Stimulated activated memory B cell treated with anti-CD40 and anti-IgM and Interleukin-4, amounts not matched to agents 10 μg/mL and 1 μg/mL and 100 μg/mL, for 72 hours (primary cell): ENCODE measurements at places on chromosomes 5 and 9.

- ATAC-seq: no peak
Observed at GRCh38 chr5:9428272-9428671, 117.6 kb downstream of the SEMA5A start.

GRCh38 chr5:4855036-4855435 is 285.1 kb upstream of the ADAMTS16 start:
- ATAC-seq: no peak

GRCh38 chr9:2050236-2050635 is 35.1 kb downstream of the SMARCA2 start:
- no peak for ATAC-seq

GRCh38 chr9:36592801-36593583 is 20.3 kb downstream of the MELK start:
- ATAC-seq: no peak

DNA sequence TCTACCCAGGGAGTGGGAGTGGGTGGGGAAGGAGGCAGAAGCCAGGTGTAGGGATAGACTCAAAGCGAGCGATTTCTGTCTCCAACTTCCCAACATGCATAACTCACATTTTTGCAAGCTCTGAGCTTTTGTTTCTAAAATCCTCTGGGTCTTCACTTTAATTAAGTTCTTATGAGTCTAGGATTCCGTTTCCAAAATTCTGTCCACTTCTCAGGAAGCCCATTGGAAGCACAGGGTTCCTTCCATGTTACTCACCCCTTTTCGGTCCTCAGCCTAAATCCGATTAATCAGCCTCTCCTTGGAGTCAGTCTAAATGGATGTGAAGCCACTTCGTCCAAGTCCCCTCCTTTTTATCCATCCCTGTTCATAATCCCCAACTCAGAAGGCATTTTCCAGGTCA is 1.4 kb downstream of the GPX3 start:
- ATAC-seq: no peak

DNA sequence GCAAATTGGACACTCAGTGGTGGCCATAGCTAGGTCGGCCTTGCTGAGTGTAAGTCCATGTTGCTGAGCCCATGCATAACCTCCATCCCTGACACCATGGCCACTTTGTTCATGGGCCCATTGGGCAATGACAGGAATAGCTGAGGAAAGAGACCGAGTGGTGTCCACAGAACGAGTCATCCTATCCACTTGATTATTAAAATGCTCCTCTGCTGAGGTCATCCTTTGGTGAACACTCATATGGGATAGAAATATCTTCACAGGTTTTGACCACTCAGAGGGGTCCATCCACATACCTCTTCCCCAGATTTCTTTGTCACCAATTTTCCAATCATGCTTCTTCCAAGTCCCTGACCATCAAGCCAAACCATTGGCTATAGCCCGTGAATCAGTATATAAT is 63.6 kb downstream of the PPIC start:
- no peak for ATAC-seq

- ATAC-seq: no peak
Observed at GRCh38 chr9:100498592-100498991, 25.6 kb downstream of the TMEFF1 start.
